ENCODE measurements at places on chromosomes 3 and 15.

GRCh38 chr3:5376761-5377160 lies 189.3 kb downstream of the EDEM1 start:
- no peak for DNase-seq

DNA sequence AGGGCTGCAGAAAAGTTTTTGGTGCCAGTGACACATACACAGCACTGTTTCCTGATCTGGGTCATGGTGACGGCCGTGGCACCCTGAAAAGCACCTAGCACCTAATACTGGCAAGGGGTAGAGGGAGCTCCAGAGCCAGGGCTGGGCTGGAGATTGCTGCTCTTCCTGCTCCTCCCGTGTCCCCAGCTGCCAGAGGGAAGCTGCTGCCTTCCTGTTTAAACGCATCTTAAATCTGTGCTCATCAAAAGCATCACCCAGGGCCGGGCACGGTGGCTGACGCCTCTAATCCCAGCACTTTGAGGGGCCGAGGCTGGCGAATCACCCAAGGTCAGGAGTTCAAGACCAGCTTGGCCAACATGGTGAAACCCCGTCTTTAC lies 156.7 kb upstream of the MEF2A start:
- DNase-seq = peak; percentile 60

GRCh38 chr3:180063783-180064182 lies 27.0 kb upstream of the PEX5L start:
- DNase-seq = no peak

DNA sequence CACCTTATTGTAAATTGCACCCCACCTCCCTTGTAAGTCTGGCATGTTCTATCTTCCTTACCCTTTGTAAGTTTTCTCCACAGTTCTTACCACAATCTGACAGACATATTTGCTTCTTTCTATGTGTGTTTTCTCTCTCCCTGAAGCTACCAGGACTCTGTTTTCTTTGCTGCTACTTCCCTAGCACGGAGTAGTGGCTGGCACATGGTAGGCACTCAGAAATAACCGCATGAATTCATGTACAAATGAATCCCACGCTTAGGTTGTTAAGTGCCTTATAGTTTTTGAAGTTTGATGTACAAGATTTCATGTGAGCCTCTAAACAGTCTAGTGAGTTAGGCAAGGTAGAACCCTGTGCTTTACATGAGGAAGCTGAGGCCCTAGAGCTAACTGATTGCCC lies 178.4 kb upstream of the CTDSPL start:
- DNase-seq = no peak

DNA sequence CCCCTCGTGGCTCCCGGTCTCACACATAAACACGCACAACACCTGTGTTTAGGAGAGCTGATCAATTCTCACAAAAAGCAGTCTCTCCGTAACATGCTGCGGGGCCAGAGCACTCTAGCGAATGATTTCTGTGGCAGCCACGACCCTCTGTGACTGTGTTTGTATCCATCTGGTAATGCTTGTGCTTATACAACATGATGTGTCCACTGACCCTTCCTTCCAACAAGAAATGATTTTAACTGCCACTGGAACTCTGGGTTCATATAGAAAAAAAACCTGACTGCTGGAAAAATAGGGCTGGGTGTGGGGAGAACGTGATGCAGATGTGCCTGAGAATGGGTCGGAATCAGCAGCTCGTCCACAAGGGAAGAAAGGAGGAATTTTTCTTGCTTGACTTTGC lies 410.2 kb downstream of the GAP43 start:
- no peak for DNase-seq

DNA sequence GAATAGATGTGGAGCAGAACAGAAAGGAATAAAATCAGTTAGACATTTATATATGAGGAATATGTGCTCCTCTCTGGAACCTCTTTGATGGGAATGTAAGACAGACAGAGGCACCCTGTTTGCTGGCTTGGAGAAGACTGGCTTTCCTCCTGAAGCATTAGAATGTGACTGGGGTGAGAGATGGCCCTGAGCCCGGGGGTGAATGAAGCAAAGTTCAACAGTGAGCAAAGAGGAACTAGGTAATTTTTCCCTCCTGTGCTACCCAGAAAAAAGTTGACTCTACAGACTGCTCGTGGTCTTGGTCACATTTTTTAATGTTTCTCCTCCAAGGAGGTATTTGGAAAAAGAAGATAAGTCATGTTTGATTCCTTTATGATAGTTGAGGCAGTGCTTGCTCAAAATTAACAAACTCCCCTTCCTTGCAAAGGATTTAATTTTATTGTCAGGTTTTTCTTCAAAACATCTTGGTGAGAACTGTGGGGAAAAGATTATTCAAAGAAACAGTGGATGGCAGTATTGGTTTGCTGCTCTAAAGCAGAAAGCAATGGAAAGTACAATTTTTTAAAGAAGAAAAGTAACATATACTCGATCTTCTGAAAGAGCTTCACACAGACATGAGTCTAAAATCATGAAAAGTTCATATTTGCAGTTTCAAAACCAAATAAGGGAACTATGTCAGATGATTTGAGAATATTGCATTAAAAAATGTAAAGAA lies 370.4 kb upstream of the CDIN1 start:
- peak; percentile 25 for DNase-seq

GRCh38 chr15:65862682-65863081 lies 6.6 kb upstream of the RAB11A start:
- peak; percentile 48 for DNase-seq

DNA sequence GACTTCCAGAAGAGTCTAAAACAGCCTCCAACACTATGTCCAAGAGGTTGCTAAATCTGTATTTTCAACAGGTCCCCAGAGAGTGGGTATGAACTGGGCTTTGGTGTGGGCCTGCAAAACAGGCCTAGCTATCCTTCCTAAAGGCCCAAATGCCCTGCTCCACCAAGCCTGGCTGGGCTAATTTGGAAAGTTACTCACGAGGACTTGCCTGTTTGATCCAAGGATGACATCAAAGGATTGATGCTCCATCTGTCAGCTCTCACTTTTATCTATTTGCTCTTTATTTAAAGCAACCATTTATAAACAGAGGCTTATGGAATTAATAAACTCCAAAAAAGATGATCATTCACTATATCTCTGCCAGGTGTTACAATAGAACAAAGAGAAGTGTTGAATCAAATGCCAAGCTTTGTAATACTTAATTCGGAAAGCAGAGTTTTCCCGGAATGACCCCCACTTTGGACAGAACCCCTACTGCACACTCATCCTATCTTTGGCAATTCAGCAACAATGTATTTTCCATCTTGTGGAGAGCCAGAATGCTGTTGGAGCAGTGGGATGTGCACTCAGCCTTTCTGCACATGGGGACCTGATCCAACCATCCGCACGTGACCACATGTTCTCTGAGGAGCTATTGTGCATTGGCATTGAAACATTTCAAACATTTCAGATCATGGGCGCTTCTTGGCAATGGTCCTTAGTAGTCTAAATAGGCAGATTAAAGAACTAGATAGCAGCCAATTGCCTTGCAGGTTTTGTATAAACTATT lies 163.3 kb upstream of the THBS1 start:
- peak; percentile 43 for DNase-seq

DNA sequence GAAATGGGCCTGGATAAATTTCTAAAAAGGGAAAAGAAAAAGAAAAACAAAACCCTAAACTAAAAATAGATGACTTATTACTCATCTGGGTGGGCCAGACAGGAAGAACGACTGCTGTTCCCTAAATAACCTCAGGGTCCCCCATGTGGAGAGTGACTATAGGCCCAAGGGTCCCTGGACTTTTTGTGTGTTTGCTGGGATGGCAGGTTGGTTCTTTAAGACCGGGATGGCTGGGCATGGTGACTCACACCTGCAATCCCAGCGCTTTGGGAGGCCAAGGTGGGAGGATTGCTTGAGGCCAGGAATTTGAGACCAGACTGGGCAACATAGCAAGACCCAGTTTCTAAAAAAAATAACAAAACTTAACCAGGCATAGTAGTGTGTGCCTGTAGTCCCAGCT lies 43.8 kb upstream of the TRA2B start:
- no peak for DNase-seq

- no peak for DNase-seq
Observed at GRCh38 chr3:189258261-189258660, 86.5 kb downstream of the TPRG1 start.

- DNase-seq = peak; percentile 55
Observed at GRCh38 chr3:157257101-157257500, 97.2 kb upstream of the CCNL1 start.

- no peak for DNase-seq
Observed at GRCh38 chr15:64742385-64742784, 33.0 kb downstream of the RBPMS2 start.

DNA sequence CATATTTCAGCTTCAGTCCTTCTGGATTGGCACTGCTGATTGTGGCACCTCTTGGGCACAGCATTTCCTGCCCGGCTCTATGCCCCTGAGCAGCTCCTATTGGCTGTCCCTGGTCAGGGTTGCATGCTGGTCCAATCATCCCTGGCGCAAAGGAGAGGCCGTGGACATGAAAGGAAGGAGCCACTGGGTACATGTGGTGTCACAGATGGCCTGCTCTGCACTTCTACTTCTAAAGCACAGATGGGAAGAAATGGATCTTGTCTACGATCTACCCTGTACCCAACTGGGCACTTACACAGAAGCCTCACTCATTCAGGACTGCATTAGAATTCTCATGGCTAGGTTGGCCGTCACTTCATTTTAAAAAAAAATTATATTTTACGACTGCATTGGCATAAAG lies 232.5 kb downstream of the SHQ1 start:
- DNase-seq = no peak

DNA sequence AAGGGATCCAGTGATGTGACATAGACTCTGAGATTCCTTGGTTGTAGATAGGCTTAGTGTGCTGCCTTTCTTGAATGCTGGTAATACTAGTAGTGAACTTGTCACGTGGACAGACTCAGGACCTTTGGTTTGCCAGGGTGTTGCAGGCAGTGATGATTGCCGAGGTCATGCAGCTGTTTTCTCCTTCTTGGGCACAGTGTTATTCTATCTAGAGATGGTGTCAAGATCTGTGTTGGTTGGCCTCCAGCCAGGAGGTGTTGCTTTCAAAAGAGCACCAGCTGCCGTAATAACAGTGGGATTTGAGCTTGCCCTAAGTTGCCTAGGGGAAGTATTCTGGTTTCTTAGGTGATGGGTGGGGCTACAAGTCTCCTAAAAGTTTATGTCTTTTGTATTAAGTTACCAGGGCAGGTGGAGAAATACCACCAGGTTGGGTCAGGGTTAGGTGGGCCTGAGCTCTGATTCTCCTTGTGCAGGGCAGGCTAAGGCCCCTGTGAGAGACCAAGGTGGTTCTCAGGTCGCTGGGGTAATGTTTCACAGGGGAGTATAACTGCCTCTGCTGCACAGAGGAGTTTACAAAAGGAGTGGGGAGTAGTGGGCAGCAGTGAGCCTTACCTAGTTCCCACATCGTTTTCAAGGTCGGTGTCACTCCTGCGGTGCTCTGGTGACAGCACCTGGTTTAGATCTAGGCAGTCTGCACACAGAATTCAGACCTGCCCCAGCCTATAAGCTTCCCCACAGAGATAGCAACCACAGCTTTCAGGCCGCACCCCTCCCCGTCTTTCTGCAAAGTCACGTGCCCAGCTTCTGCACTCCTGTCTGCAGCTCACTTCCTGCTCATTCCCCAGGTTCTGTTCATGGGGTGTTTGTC lies 350.3 kb downstream of the DOCK3 start:
- DNase-seq = no peak
